ENCODE measurements at places on chromosomes 2 and 18.

GRCh38 chr2:142920571-142920970 lies 43.1 kb downstream of the KYNU start:
- DNase-seq: no peak

GRCh38 chr2:183349091-183349490 lies 224.8 kb downstream of the NUP35 start:
- no peak for DNase-seq

GRCh38 chr2:145050134-145050533 lies 530.2 kb upstream of the ZEB2 start:
- no peak for DNase-seq

GRCh38 chr2:212626371-212626918 lies 87.8 kb upstream of the ERBB4 start:
- no peak for DNase-seq

DNA sequence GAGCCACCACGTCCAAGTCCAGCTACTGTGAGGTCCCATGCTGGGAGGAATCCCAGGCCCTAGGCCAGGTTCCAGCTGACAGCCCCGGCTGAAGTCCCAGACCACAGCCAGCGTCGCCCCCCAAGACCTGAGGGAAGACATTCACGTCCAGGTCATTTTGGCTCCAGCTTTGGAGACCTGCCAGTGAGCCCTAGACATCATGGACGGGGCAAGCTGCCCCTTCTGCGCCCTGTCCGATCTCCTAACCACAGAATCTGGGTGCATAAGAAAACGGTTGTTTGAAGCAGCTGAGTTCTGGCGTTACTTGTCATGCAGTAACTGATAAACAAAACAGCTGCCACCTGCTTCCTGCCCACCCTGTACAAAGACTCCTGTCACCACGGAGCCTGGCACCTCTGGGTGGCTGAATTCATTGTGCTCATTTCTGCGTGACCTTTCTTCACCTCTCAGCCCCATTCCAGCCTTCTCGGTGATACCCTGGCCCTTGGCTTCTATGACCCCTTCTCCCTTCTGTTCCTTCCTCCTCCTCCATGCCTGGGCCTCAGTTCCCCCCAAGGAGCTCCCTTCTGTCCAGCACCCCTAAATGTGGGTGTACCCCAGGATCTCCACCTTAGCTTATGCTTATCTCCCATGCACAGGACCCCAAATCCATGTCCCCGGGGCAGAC lies 72.6 kb upstream of the SMAD7 start:
- no peak for DNase-seq

GRCh38 chr18:28657961-28658360 lies 481.0 kb upstream of the CDH2 start:
- no peak for DNase-seq

- DNase-seq: no peak
These were observed 12.5 kb downstream of the SERPINB7 start for GRCh38 chr18:63787673-63788072.

GRCh38 chr2:19881221-19881907 lies 20.4 kb downstream of the TTC32 start:
- DNase-seq: no peak

DNA sequence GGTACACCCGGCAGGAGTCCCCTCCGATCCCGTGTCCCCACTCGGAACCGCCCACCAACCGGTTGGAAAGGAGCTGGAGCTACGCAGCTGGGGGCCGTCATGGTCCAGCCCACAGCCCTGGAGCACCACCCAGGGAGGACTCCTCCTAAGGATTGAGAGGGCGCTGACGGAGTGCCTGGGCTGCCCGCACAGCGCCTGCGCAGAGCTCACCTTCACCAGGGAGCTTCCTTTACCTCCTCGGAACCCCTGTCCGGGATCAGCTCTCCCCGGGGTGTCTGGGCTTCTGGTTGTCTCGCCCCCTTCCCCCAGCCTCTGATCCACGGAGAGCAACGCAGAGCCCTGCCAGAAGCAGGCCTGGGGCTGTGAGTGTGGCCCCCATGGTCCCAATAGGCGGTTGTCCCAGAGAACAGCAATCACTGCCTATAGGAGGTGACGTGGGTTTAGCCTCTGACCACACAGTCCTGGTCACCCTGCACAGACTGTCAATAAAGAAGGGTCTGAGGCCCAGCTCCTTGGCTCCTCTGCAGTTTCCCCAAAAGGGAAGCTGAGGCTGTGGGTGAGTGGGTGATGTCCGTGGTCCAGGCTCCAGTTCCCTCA lies 14.6 kb downstream of the ALPG start:
- no peak for DNase-seq

DNA sequence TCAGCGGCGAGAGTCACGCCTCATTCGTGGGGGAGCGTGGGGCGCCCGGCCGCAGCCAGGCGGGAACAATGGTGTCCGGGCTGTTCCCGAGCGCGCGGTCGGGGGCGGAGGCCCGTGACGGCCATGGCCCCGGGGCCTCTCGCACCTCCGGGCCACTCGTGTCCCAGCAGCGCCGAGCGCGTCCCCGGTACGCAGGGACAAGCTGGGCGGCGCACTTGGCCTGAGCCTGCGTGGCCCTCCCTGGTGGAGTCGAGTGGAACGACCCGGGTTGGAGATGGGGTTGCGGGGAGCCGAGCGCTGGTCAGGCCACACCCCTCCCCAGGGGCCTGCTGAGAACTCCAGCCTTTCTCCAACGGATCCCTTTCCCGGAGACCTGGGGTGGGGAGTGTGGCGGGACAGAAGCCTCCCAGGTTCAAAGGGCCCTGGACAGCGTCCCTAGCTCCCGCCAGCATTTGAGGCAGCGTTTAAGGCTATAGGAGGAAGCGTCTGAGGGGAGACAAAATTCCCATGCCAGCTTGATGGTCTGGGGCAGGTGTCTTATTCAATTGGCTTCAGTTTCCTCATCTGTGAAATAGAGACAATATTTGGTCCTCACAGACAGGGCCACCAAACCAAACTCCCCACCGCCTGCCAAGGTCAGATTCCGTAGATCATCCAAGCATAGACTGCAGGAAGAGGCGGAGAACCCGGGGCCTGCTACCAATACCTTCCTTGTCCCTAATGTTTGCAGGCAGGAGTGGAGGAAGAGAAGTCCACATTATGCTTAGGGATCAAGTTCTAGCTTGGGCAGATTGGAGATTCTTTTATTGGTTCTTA lies 553 bp downstream of the CNDP2 start:
- no peak for DNase-seq

DNA sequence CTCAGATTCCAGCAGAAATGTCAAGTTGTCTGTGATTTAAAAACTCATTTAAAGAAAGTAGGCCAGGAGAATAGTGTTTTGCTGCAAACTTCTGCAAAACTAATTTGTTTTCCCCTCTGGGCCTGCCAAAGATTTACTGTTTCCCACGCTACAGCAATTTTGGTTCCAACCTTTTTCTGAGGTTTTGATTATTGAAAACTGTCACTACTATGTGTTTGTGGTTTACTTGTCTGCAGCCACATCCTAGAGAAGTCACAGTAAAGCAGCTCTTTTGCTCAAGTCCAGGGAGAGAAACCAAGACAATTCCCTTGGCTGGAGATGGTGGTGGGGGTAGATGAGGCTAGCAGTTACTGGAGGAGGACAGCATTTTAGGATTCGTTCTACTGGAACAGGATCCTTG lies 12.8 kb downstream of the IL1R2 start:
- no peak for DNase-seq

DNA sequence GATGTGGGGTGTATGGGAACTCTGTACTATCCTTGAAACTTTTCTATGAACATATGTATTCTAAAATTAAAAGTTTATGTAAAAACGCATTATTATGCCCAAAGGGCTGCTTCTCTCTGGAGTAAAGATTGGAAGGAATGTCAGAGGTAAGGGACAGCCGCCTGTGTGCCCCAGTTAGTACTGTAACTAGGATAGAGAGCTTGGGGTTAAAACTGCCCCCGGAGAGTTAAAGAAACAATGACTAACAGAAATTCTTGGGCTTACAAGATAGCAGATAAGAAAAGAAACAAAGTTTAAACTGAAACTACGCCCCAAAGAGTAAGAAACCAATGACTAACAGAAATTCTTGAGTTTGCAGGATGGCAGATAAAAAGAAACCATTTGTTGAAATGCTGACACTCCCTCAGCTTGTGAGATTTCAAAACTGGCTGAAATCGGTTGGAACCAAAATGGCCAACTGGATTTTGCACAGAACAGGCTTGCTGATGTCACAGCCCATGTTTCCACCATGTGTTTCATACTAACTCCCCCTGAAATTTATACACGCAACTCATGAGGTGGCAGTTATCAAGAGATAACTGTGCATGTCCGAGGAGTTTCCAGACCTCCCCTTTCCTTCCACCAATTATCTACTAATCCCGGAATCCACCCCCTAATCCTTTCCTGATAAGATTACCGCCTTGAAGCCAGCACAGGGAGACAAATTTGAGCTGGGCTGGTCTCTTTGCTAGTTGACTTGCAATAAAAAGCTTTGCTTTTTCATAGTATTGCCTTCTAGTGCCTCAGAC lies 8.7 kb upstream of the TXNDC2 start:
- DNase-seq: no peak

DNA sequence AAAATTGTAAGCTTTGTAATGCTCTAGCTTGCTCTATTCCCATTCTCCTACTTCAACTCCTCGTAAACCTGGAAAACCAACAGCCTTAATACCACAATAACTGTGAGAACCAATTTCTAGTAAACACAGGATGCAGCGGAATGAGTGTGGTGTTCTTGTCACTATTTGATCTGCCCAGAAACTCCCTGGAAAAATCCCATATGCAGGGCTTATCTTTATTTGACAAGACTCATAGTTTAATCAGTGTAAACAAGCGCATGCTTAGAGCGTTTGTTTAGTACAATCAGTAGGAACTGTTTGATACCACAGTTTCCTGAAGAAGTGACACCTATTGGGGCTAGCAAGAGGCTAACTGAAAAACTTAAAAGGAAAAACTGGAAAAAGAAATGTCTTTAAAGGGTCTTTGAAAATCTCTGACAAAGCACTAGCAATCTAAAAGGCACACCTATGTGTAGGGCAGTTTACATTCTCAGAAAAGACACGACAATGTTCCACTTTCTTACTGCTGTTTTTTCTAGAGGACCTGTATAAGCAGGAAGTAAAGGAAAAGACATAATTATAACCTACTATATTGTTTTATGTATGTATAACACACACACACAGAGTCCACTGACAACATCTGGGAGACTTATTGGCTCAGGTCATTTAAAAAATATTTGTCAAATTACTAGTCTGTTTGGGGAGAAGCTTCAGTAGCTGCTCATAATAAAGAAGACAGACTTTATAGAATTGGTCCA lies 241.4 kb upstream of the KLHL14 start:
- DNase-seq: no peak

DNA sequence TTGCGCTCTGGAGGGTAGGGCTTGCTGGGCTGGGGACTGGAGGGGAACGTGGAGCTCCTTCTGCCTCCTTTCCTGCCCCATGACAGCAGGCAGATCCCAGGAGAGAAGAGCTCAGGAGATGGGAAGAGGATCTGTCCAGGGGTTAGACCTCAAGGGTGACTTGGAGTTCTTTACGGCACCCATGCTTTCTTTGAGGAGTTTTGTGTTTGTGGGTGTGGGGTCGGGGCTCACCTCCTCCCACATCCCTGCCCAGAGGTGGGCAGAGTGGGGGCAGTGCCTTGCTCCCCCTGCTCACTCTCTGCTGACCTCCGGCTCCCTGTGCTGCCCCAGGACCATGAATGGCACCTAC lies 4.3 kb downstream of the GPR35 start:
- no peak for DNase-seq

- DNase-seq: no peak
These were observed 74.3 kb upstream of the NPAS2 start for GRCh38 chr2:100745604-100746003.

Measured in GM18507 (cell line).